ENCODE measurements at places on chromosomes 5 and 9. TPM values are rescaled to one million over a fixed set of nuclear protein-coding genes. Genes with fewer than 3 reads are reported as not detected.

ERAP2 gene
- 9.5 TPM for total RNA-seq

DNM1 gene
- total RNA-seq = 14.0 TPM

OTP gene
- not detected for total RNA-seq

FBXW11 gene
- total RNA-seq = 50.3 TPM

GNA14 gene
- total RNA-seq = 4.2 TPM

GLDC gene
- total RNA-seq = 0.21 TPM

TSSK1B gene
- not detected for total RNA-seq

CATSPER3 gene
- 0.31 TPM for total RNA-seq

ENTREP1 gene
- total RNA-seq = 12.0 TPM

WDR38 gene
- not detected for total RNA-seq

PCDHGB5 gene
- total RNA-seq = 6.4 TPM

DCTN3 gene
- 93.6 TPM for total RNA-seq

REEP2 gene
- total RNA-seq = 15.6 TPM

HMMR gene
- 1.7 TPM for total RNA-seq

SOHLH1 gene
- total RNA-seq = not detected

TMC1 gene
- total RNA-seq = not detected

ST8SIA4 gene
- total RNA-seq = 8.1 TPM

GPR151 gene
- total RNA-seq = not detected

LAMC3 gene
- 0.29 TPM for total RNA-seq

SLC4A9 gene
- 0.09 TPM for total RNA-seq
